ENCODE measurements at places on chromosomes 1 and 21.

DNA sequence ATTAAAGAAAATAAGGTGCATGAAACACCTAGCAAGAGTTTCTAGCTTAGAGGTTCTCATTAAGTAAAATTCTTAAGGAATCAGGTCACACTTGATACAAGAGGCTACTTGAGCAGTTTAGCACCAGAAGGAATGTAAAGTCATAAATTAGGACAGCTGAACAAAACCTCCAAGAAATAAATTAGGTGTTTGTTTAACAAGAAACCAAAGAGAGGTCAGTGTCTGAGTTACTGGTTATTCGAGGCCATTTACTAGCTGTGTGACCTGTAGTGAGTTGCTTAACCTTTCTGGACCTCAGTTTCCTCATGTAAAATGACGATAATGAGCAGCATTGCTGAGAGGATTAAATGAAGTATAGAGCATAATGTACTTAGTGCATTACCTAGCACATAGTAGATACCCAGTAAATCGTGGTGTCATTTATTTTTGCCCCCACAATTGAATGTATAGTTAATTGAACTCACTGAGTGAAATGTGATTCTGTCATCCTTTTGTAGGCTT, 908 bp upstream of the ELK4 start:
- no peaks in the 10 kb centered on the region for H3K36me3 ChIP-seq
- peak overlapping the region; percentile 66 for H3K4me3 ChIP-seq
- no peaks in the 10 kb centered on the region for H3K27me3 ChIP-seq

GRCh38 chr21:37210130-37210529, 57.0 kb downstream of the VPS26C start:
- no peaks in the 10 kb centered on the region for H3K4me1 ChIP-seq
- H3K36me3 ChIP-seq, result no peaks in the 10 kb centered on the region
- no peak overlapping the region for H3K4me3 ChIP-seq
- DNase-seq, result no peak

DNA sequence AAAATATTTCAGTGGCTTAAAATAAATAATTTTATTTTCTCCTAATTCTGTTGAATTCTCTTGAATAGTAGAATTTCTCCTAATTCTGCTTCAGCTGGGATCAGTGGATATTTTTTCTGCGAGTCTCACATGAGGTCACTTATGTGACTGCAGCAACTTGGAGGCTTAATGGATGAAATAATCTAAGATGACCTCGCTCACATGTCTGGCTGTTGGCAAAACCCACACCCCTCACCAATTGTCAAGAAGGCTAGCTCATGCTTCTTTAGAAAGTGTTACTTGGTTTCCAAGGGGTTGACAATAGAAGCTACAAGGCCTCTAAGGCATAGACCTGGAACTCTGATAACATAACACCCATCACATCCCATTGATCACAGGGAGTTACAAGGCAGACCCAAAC, 156.9 kb upstream of the DPYD start:
- no peaks in the 10 kb centered on the region for H3K36me3 ChIP-seq
- H3K4me3 ChIP-seq, result no peak overlapping the region
- H3K4me1 ChIP-seq, result no peaks in the 10 kb centered on the region
- H3K27me3 ChIP-seq, result no peaks in the 10 kb centered on the region
- no peak overlapping the region for H3K27ac ChIP-seq
- no peak for DNase-seq

- no peak overlapping the region for H3K4me3 ChIP-seq
- H3K36me3 ChIP-seq, result no peaks in the 10 kb centered on the region
- H3K27ac ChIP-seq, result no peak overlapping the region
- no peaks in the 10 kb centered on the region for H3K4me1 ChIP-seq
- no peak for DNase-seq
Measured at GRCh38 chr1:94535095-94535494, 6.5 kb downstream of the F3 start.

GRCh38 chr21:43352568-43353281, 74.2 kb downstream of the SIK1 start:
- H3K27me3 ChIP-seq, result no peaks in the 10 kb centered on the region
- H3K4me3 ChIP-seq, result no peak overlapping the region
- no peak for DNase-seq
- H3K4me1 ChIP-seq, result no peaks in the 10 kb centered on the region
- no peaks in the 10 kb centered on the region for H3K36me3 ChIP-seq
- no peak overlapping the region for H3K27ac ChIP-seq

GRCh38 chr1:29408831-29409605, 172.7 kb downstream of the PTPRU start:
- H3K4me1 ChIP-seq, result no peaks in the 10 kb centered on the region
- no peaks in the 10 kb centered on the region for H3K27me3 ChIP-seq
- H3K27ac ChIP-seq, result no peak overlapping the region
- DNase-seq, result no peak
- H3K36me3 ChIP-seq, result no peaks in the 10 kb centered on the region

DNA sequence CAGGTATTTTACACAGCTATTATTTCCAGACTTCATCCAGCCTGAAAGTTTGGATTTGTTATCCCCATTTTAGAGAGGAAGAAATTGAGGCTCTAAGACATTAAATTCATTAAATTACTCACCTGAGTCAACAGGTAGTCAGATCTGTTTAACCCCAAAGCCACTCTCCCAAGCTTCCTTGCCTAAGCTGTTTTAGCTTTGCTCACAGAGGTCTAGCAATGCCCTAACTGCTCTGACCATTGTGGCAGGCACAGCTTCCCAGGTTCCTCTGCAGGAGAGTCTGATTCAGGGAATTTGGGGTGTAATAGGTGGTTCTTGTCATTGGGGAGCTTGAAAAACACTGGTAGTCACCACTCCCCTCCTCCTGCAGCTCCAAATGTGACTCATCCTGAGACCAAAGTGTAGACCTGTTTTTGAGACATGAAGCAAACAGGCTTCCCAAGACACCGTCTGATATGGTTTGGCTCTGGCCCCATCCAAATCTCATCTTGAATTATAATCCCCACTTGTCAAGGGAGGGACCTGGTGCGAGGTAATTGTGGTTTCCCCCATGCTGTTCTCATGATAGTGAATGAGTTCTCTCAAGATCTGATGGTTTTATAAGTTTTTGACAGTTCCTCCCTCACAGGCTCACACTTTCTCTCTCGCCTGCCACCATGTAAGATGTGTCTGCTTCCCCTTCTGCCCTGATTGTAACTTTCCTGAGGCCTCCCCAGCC, 142.8 kb upstream of the DNAH14 start:
- H3K4me3 ChIP-seq, result no peak overlapping the region
- no peak overlapping the region for H3K27ac ChIP-seq
- H3K27me3 ChIP-seq, result no peaks in the 10 kb centered on the region
- no peaks in the 10 kb centered on the region for H3K4me1 ChIP-seq

DNA sequence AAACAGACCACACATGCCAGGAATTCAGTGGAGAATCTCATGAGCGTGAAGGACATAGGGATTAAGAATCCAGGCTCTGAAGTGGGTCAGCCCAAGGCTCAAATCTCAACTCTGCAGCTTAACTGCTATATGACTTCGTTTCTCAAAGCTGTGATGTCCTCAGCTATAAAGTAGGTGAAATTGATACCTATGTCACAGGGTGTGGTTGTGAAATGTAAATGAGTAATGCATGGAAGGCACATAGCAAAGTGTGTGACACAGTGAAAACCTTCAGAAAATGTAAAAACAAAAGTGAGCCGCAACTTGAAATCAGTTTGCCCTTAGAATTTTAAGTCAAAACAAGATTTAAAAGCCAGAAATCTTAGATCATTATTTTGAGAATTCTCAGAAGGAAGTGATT, 145.7 kb upstream of the PRMT6 start:
- H3K4me3 ChIP-seq, result no peak overlapping the region
- H3K4me1 ChIP-seq, result no peaks in the 10 kb centered on the region
- H3K36me3 ChIP-seq, result no peaks in the 10 kb centered on the region
- no peaks in the 10 kb centered on the region for H3K27me3 ChIP-seq

DNA sequence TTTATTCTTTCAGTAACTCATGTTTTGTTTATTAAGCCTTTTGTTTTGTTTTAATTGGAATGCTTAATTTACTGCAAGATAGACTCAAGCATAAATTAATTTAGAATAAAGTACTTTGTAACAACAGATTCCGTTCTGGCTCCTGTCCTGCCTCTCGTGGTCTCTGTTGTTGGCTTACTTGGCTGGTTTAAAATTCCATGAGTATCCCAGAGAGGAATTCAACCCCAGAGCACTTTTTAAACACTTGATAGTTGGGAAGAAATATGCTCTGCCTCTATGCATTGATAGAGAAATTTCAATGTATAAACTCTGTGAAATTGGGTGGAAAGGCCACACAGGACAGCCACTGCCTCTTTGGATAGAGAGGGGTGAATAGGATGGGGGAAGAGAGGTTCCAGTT, 89.7 kb downstream of the ATP5PO start:
- no peak for DNase-seq
- no peaks in the 10 kb centered on the region for H3K36me3 ChIP-seq
- no peak overlapping the region for H3K27ac ChIP-seq
- H3K27me3 ChIP-seq, result no peaks in the 10 kb centered on the region

DNA sequence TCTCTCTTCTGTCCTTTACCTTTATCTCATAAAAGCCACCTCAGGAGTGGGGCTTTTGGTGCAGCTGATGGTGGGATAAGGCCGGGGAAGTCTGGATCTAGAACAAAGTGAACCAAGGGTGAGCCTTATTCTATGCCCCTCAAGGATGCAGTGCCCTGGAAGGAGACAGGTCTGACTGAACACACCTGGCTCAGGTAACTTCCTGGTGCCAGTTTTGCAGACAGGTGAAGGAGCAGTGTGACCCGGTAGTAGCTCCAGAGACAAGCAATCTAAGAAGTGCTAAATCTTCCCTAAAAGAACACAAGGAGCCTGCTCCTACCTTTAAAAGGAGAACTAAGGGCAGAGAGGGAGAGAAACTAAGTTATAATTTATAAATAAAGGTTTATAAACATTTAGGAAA, 2.9 kb downstream of the KCNJ15 start:
- no peaks in the 10 kb centered on the region for H3K36me3 ChIP-seq
- no peak overlapping the region for H3K4me3 ChIP-seq
- no peaks in the 10 kb centered on the region for H3K27me3 ChIP-seq
- no peak overlapping the region for H3K27ac ChIP-seq
- no peak for DNase-seq

DNA sequence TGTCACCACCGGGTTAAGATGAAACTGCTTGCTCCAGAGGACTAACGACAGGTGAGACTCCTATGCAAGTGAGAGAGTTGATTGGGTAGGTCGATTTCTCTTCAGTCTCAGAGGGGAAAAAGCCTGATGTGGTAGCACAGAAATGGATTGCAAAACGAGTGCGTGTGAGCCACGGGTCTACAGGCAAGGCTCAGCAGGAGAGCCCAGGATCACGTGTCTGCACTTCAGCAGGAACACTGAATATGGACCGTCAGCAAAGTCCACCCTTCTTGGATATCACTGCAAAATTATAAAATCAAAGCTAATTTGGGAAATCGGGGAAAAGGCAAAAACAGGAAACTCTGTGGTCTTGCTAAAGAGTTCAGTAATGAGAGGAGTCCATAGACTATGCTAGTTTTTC, 107.7 kb upstream of the ZNF648 start:
- no peak overlapping the region for H3K27ac ChIP-seq
- no peaks in the 10 kb centered on the region for H3K36me3 ChIP-seq
- H3K4me3 ChIP-seq, result no peak overlapping the region

- H3K4me1 ChIP-seq, result no peaks in the 10 kb centered on the region
- H3K27ac ChIP-seq, result no peak overlapping the region
- no peaks in the 10 kb centered on the region for H3K27me3 ChIP-seq
- no peaks in the 10 kb centered on the region for H3K36me3 ChIP-seq
- no peak for DNase-seq
Measured at GRCh38 chr1:47629201-47629600, 191.4 kb downstream of the FOXD2 start.

DNA sequence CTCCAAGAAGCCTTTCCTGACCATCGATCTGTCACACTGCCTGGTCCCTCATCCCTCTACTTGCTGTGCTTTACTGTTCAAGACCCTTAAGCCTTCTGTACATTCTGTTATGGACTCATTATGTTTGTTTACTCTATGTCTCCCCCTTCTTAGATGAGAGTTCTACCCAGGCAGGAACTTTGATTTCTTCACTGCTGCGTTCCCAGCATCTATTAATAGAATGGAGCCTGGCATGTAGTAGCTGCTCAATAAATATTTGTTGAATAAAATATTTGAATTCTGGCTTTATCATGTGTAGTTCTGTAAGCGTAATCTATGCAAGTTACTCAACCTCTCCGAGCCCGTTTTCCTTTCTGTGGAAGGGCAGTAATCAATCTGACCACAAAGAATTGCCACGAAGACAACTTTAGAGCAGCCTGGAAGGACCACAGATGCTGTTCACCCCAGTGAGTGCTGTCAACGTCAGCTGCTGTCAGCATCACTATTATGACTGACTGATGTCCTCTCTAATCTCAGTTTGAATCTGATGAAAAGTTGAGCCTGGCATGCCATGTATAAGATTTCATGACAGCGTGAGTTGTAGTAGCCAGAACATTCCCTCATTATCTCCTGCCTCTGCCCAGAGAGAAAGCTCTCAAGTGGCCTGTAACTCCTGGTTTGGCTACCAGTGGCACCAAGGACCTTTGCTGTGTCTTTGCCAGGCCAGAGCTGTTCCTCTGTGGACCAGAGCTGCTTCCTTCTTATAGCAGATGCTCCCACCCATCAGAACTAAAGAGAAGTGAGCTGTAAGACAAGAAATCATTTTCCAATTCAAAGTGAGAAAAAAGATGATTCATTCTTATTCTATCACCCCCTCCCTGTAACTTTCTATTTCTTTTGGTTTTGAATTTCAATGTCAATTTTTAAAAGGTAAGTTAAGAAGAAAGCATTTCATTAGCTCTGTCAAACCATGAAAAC, 94.5 kb downstream of the PRDM2 start:
- no peak overlapping the region for H3K27ac ChIP-seq
- DNase-seq, result no peak
- no peaks in the 10 kb centered on the region for H3K4me1 ChIP-seq
- peaks cover 6% of the 10 kb centered on the region for H3K36me3 ChIP-seq

GRCh38 chr1:203440771-203441170, 34.8 kb upstream of the PRELP start:
- DNase-seq, result no peak
- no peaks in the 10 kb centered on the region for H3K4me1 ChIP-seq
- no peaks in the 10 kb centered on the region for H3K27me3 ChIP-seq
- no peak overlapping the region for H3K4me3 ChIP-seq
- H3K27ac ChIP-seq, result no peak overlapping the region

DNA sequence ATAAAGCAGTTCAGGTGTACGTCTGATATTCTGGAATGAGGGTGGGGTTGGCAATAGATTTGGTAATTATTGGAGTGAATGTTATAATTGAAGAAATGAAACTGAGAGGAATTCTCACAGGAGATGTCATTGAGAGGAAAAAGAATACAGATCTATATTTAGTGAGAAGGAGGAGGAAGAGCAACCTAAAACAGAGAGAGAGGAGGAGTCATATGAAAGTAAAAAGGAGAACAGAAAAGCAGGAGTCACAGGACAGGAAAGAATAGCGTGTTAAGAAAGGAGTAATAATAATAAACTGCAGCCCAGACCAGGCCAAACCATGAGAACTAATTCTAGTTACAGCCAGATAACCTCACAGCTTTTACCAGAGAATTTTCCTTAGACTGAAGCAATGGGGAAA, 62.7 kb upstream of the MROH9 start:
- no peaks in the 10 kb centered on the region for H3K36me3 ChIP-seq
- H3K4me1 ChIP-seq, result no peaks in the 10 kb centered on the region
- H3K27me3 ChIP-seq, result no peaks in the 10 kb centered on the region
- H3K27ac ChIP-seq, result no peak overlapping the region
